ENCODE measurements at places on chromosomes 16 and 17.

DNA sequence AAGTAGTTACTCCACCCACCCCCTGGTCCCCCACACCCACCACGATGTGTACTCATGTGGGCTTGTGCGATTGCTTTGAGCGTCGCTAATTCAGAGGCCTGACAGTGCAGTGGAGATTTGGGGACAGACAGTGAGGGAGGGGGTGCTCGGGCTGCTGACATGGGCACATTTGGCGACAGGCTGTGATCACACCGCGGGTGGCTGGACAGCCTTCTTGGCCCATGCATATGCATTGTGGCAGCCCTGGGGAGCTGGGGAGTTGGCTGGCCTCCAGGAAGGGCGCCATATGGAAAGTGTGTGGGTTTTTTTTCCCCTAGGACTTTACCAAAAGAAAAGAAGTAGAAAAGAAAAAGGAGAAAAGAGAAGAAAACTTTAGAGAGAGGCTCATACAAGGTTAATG is 275.5 kb upstream of the N4BP1 start:
- ATAC-seq: no peak

DNA sequence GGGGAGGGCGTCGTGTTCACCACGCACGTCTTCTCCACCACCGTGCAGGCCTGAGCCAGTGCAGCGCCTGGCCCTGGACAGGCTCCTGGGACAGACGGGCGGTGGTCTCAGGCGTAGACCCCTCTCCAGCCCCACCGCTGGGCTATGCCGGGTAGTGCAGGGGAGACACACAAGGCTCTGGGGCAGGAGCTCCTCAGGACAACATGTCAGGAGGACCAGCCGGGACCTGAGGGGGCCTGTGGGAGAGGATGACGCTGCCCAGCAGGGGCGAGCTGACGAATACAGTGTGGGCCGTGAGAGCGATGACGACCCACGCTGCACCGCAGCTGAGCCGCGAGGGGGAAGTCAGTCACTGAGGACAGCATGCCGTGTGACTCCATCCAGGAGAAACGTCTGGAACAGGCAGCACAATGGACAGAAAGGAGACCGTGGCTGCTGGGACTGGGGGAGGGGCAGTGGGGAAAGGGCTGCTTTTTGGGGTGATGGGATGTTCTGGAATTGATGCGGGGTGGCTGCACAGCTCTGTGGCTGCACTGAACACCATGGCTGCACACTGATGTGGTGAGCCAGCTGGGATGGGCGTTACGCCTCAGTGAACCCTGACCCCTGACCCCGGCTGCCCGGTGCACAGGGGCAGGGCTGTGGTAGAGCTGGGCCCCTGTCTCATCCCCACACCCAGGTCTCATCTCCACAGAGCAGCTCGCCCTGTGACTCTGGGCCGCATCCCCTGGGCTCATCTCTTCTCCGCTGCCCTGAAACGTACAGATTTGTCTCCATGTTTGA is 20.2 kb downstream of the DNASE1 start:
- no peak for ATAC-seq

DNA sequence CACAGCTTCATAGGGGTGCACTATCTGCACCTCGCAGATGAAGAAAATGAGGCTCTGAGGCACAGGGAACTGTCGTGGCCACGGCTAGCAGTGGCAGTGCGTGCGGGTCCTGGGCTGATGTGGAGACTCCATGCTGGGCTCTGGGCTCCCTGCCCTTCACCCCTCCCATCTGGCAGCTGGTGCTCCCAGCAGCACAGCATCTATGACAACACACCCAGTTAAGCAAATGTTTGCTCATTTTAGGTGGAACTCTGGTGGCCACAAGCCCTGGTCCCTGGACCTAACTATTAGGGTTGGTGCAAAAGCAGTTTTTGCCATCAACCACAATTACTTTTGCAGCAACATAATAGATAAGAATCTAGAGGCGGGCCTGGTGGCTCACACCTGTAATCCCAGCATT is 30.9 kb downstream of the IFT140 start:
- no peak for ATAC-seq

- no peak for ATAC-seq
Measured at GRCh38 chr16:55083052-55083451, 152.4 kb downstream of the IRX5 start.

GRCh38 chr17:27800522-27800921 is at the start of gene NOS2:
Gene NOS2, minus strand, starts transcription at chr17:27800529. Its CDS starts 1,720 bp downstream, at chr17:27798809.
- no peak for ATAC-seq

DNA sequence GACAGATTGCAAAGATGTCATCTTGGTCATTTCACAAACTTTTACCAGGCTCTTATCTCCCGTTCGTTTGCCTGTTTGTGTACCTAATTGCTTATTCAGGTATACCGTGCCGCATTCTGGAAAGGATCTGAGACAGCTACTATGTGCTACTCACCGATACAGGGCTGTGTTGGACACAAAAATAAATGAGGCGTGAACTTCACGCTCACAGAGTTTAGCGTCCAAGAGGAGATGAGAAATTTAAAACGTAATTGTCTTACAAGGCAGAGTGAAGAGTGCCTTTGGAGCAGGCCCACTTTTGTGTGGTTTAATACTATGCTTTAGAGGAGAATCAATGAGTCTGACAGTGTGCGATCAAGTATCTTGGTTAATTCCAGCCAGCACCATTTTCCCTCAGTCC is 26.7 kb downstream of the MAF start:
- no peak for ATAC-seq

DNA sequence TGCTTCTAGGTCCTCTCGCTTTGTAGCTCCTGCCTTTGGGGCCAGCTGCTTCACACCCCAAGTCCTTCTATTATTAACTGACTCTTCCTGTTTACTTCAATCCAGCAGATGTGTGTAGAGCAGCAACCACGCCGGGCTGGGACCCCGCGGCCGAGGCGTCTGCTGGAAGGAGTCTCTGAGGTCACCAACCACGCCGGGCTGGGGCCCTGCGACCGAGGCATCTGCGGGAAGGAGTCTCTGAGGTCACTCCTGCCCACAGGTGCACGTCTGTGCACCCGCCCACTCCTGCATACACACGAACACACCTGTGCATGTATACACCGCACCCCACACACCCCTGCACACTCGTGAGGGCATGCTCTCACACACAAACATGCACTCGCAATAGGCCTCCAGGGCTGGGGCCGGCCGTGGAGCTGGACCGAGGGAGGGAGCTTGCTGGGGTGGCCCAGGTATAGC is 7.8 kb upstream of the TEX19 start:
- no peak for ATAC-seq

DNA sequence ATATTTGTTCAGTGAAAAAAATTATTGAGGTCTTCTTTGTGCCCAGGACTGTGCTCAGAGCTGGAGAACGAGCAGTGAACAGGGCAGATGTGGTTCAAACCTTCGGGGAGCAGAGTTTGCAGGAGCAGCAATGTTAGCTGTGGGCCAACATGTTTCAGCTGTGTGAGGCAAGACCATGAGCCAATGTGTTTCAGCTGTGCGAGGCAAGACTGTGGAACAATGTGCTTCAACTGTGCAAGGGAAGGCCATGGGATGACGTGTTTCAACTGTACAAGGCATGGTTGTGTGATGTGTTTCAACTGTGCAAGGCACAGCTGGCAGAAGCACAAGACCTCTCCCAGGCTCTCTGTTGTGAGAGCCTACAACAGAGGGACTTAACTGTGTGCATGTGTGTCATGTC is 35.2 kb upstream of the SDK2 start:
- no peak for ATAC-seq

DNA sequence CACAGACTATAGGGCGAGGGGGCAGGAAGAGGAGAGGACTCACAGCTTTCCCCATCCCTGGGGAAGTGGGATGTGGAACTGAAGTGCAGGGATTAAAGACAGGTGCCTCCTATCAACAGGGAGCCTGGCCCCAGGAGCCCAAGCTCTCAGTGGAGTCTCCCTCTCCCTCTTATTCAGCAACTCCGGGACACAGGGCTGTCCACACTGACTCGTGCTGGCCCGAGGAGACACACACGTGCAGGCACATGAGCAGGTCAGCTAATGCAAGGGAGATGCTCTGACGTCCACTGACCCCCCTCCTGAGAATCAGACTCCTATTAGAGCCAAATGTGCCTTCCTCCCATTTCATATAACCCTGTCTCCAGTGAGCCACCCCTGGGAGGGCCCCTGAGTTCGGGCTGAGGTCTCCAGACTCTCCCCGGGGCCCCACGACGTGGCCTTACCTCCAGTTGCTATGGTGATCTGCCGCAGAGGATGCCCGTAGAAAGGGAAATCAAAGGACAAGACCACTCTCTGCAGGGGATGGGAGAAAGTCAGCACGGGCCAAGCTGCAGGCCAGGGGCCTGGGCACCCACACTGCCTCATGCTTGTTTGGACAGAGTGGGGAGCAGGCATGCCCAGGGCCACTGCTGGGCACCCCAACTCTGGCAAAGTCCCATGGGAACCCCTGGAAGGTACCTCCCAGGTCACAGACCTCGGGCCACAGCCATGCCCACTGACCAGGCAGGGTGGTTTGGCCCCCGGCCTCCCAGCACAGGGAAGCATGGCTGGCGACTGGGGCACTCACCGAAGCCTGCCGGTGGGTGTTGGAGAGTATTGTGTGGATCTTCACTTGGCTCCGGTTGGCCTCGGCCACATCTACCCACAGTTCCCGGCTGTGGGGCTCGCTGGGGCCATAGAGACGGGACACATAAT is 42.7 kb downstream of the PLXDC1 start:
- ATAC-seq: no peak

GRCh38 chr17:20008242-20009051 is 712 bp upstream of the SPECC1 start:
- peak; percentile 34 for ATAC-seq

GRCh38 chr17:1710807-1711553 is 803 bp upstream of the TLCD2 start:
- no peak for ATAC-seq

DNA sequence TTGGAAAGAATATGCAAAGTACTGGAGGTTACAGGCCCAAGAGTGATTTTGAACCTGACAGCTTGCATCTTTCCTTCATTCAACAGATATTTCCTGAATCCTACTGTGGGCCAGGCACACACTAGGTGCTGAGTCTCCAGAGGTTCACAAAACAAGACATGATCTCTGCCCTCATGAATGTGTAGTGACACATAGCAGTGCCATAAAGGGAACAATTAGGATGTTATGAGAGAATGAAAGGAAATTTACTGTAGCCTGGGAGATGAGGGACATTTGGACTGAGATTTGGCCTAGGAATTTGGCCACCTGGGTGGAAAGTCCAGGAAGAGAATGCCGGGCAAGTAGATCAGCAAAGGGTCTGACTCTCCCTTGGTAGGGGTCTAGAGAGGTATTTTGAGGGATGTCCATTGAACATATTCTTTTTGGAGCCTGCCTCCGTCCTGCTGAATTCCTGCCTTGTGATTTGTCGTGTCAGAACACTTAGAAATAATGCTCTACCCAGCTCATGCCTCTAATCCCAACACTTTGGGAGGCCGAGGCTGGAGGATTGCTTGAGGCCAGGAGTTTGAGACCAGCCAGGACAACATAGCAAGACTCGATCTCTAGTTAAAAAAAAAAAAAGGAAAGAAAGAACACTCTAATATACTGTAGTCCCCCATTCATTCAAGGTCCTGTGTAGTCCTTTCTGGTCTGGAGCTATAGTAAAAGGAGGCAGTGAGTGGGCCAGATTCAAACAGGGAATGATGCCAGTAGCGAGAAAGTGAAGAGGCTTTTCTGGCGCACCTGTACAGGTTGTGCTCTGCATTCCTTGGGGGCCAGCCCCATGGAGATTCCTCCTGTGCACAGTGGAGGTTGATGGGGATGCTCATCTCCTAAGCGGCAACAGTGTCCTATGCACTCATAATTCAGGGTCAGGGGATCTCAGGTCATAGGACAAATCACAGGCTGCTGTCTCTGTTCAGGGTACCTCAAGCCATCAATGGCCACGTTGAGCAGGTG is 90.6 kb upstream of the CLEC18A start:
- no peak for ATAC-seq

DNA sequence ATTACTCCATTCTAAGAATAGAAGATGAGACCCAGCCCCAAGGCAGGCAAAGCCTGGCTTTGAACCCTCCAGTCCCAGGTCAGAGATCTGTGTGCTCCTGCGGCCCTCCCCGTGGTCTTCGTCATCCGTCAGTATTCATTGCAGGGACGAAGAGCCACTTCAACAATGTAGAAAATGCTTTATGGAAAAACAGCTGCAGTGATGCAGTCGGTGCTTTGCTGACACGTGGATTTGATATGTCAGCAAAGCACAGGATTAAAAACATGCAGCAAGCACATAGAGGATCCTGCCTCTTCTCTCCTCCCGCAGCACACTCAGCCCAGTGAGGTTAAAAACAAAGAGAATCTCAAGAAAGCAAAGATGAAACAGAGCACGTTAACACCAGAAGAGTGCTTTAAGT is 117.1 kb upstream of the AXIN2 start:
- ATAC-seq: no peak

GRCh38 chr17:30848021-30848420 is 16.3 kb downstream of the ATAD5 start:
- ATAC-seq: no peak

DNA sequence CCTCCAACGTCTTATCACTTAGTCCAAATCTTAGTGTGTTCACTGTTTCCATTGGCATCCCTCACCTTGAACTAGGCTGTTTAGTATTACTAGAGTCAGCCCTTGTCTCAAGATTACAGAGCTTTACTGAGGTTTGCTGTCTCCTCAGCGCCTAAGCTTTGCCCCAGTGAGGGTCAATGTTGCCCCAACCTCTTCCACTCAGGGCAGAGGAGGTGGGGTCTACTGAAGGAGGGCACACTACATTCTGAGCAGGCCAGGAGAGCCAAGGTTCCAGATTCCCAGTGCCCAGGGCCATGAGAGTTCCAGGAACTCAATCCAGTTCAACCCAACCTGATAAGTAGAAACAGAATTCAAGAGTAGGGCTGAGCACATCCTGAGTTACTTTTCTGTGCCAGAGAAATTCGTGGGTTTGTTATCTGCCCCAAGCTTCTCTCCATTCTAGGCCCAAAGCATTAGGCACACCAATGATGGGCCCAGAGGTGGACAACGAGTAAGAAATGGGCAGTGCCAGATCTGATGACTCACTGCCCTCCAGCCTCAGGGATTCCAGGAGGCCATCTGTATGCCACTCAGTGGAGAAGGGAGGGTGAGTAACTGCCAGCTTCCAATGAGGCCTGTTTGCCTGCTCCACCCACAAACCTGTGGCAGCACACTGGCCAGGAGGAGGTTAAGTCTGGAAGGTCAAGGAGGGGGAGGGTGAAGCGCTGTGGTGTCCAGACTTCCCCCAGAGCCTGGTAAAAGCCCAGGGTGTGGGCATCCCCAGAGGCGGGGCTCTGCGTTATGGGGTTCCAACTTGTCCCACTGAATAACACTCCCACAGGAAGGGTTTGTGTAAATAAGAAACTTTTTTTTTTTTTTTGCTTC is 8.2 kb downstream of the TUBG2 start:
- ATAC-seq: no peak

- ATAC-seq: peak; percentile 57
Measured at GRCh38 chr17:44556832-44557606, at the start of gene FZD2. Gene FZD2, plus strand, starts transcription at chr17:44557484. Its CDS starts 205 bp downstream, at chr17:44557689.

DNA sequence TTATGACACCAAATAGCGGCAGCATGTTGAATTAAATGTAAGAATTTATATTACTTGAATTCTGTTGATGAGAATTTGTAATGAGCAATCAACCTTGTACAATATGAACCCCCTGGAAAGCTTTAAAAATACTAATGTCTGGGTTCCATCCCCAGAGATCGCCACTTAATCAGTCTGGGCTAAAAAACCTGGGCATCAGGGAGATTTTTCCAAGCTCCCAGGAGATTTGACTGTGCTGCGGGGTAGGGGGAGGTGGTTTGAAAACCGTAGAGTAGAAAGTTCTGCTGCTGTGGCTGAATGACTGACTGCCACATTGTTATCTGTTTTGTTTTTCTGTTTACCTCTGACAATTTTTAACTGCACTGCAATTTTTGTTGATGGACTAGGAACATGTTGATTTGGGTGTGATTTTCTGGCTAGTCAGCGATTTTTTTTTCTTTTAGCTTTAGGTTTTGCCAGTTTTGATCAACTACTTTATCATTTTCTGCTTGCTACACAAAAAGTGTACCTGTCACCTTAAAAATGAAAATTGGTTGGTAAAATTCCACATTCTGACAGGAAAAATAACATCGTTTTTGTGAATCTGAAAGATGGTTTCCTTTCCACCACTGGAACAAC is 79.3 kb downstream of the PCTP start:
- ATAC-seq: no peak

All from activated CD4-positive, CD25-positive, alpha-beta regulatory T cell treated with anti-CD3 and anti-CD28 coated beads, Interleukin-2, amount 50 U/mL, for 24 hours (primary cell).